Activated CD4-positive, alpha-beta T cell treated with anti-CD3 and anti-CD28 coated beads for 24 hours (primary cell): ENCODE measurements at places on chromosomes 11 and 22.

GRCh38 chr11:119285431-119285830 is 31.5 kb downstream of the MCAM start:
- DNase-seq = no peak

DNA sequence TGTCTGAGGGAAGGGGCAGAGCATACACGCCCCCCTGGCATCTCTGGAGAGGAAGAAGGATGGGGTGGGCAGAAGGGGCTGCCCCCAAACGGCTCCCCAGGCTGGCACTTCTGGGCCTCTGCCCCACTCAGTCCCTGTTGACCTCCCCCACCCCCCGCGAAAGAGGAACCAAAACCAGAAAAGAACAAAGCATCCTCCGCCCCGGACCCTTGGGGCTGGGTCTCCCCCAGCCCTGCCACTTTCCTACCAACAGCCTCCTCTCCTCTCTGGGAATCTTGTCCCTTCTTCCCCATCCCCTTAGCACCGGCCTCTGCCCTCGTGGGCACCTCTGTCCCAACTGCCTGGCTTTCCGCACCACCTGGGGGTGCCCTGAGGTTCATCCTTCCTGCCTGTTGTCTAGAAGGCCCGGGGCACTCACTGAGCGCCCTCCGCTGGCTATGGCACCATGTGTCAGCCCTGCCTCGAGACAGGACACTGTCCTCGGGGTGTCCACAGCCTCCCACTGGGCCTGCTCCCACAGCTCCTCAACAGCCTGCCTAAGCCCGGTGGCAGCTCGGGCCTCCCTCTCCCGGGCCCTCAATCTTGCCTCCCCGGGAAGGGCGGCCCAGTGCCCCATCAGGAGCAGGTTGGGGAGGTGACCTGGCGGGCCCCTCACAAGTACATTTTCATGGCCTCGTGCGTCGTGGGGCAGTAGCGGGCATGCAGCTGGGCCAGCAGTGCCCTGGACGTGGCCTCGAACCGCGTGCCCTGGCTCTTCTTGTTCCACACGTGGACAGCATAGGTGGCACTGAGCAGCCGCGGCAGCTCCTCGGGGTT is 28.2 kb downstream of the A4GALT start:
- no peak for DNase-seq

GRCh38 chr11:10091314-10092045 is 202.5 kb downstream of the SBF2 start:
- no peak for DNase-seq

DNA sequence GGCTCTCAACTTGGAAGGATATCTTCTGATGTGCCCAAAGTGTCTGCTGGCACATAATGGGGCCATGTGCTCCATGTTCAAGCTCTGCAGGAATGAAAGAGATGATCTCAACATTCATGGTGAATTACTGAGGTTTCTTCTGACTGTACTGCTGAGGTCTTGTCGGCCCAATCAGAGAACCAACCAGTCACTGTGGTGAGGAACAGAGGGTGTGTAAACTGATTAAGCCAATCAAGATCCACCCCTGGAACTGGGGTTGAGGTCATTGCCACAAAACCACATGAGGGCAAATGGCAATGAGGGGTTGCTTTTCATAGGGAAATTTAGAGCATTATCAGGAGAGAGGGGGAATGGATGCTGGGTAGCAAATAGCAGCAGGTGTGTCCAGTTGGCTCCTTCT is 152.3 kb upstream of the RAG2 start:
- no peak for DNase-seq

DNA sequence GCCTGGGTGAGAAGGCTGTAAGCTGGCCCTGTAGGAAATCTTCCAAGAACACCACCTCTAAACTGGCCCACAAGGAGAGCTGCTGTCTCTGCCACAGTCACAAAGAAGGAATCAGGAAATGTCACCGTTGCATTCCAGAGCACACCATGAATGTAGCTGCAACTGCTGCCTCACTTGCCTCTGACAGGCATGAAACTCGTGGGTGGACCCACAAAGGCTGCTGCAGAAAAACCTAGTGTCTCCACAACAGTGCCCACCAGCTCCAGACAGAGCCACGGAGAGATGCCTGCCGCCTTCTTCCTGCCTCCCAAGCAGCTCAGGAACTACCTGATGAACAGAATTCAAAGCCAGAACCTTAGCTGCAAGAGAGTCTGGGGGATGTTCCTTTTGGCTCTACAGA is 10.5 kb downstream of the DNAJB13 start:
- DNase-seq = no peak

DNA sequence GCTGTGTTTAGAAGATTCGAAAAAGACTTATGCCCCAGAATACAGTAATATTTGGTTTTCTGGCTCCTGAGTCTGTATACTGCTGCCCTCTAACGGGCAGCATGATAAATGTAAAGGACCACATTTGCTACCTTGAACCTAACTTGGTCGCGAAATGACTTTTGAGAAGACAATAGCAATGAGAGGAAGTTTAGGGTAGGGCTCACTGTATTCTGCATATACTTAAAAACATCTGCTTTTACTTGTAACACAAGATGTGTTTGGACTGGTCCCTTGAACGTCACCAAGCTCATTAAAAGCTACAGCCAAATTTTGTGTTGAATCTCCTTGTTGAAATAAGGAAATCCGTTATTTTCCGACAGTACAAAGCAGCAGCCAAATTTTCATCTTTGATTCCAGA is 309.1 kb downstream of the SWAP70 start:
- DNase-seq = no peak

- DNase-seq = no peak
Observed at GRCh38 chr11:32870676-32871075, 21.9 kb upstream of the QSER1 start.

- no peak for DNase-seq
Observed at GRCh38 chr11:75159151-75159953, 8.4 kb downstream of the SLCO2B1 start.

GRCh38 chr11:2865922-2866577 is 19.5 kb downstream of the CDKN1C start:
- DNase-seq = no peak

GRCh38 chr11:134483857-134484256 is 71.8 kb upstream of the B3GAT1 start:
- DNase-seq = no peak

- no peak for DNase-seq
Observed at GRCh38 chr11:4665424-4665823, 21.6 kb downstream of the OR51E1 start.

DNA sequence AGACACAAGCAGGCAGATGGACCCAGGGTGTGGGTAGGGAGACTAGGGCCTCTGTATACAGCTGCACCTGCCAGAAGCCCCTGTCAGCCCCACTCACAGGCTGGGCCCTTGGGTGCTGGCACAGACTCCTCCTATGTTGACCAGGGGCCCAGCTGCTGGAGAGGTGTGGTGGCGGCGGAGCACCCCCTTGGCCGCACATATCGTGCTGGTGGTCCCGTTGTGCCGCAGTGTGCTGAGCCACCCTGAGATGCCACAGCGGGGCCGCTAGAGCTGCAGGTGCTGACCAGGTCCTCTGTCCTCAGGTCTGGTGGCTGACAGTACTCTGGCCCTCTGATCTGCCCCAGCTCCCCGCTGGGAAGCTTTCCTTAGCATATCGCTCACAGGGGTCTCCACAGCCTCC is 30.2 kb upstream of the B3GAT1 start:
- no peak for DNase-seq

DNA sequence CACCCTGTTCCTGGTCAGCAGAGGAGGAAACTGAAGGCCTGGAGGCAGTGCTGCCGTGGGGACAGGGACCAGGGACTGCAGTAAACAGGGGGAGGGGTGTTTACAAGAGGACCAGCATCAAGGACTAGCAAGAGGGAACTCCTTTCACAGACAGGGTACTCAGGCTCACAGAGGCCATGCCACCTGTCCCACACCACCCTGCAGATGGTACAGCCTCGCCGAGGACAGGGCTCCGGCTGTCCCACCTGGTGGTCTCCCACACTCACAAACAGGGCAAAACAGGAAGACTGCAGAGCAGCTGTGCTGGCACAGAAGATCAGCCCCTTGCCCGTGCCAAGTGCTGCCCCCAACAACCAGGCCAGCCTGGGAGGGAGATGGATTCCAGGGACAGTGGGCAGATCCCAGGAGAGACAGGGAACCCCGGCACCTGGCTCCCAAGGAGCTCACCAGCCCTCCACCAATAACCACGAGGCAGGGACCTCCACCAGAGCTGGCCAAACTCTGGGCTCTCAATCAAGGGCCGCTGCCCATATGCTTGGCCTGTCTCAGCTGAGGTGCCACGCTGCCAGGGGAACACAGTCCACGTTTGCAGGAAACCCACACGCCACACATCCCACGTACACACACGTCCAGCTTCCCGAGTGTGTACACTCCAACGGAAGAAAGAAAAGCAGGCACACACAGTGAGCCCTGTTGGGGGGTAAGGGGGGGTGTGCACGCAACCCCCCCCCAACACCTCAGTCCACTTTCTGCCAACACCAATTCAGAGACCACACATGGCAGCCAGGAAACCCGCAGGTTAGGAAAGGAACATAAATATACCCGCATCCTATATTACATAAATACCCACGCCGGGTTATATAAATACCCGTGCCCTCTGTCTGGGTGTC is 2.1 kb downstream of the CSNK1E start:
- no peak for DNase-seq

- DNase-seq = no peak
Observed at GRCh38 chr11:47616726-47617416, 22.7 kb upstream of the C1QTNF4 start.

- no peak for DNase-seq
Observed at GRCh38 chr22:43447380-43447779, 35.6 kb downstream of the MPPED1 start.

DNA sequence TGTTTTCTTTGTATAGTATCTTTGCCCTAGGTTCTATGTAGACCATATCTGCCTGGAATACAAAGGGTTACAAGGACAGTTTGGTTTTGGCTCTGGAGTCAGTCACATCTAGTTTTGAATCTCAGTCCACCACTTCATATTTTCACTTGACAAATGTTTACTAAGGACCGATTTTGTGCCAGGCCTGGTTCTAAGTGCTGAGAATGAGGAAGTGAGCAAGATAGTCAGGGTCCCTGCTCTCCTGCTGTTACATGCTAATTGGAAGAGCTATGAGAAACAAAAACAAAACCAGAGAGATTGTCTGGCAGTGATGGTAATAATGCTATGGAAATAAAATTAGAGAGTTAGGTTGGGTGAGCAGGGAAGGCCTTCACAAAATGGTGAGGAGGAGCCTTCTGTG is 66.1 kb upstream of the ARHGAP20 start:
- no peak for DNase-seq

DNA sequence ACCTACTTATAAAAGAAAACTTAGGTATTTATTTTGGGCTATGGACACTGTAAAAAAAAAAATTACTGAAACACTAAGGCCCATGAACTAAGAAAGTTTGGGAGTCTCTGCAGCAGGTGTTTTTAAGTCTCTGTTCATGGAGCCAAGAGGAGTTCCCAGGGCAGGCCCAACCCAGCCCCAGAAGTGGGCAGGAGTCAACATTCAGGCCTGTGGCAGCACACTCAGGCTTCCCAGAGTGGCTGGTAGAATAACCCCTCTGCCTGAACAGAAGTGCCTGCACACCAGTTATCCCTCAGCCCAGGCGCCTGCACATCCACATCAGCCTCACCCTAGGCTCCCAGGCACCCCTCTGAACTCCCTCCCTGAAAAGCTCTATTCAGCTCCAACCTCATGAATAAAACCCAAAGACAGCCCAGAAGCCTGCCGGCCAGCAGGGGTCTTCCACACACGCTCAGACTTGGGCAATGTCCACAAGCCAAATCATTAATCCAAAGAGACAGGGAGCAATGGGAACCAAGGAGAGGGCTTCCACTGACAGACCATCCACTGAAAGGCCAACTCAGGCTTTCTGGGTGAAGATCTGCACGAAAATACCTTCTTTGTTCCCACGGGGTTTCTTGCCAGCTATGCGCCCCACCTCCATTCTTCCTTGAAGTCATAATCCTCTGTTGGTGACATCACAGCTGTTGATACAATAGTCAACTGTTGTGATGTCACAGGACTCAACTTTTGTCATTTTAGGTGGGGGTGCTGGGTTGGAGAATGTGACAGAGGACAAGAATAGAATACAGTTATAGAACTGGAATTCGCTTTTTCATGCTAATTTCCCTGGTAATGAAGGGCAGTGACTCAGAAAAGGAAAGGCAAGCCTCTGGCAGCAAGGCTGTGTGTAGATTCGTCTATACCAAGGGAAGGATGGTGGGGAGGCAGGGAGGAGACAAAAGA is 83.7 kb downstream of the RPL27A start:
- no peak for DNase-seq

GRCh38 chr22:30717331-30717921 is 22.8 kb downstream of the OSBP2 start:
- DNase-seq = no peak

GRCh38 chr11:71372693-71373657 is 75.2 kb downstream of the DHCR7 start:
- no peak for DNase-seq

DNA sequence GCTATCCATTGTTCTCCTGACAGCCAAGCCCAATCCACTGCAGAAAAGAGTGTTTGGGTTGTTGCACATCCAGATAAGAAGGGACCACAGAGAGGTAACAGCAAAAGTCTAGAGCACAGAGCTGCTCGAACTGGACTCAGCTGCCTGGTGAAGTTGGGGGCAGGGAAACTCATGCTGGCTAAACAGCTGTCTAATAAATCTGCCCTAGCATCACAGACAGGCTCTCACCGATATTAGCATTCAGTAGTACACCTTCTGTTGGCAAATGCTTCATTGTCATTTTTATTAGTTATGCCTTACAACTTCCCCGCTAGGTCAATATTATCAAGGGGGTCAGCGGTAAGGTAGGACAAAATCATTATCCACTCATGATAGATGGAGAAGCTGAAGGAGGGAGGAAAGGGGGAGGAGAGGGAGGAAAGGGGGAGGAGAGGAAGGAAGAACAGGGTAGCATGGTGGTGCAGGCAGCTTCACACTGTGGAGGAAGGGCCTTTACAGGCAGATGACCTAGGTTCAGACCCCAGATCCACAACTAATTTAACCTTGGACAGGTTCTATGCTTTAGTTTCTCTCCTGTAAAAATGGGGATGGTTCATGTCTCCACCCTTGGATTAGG is 102.7 kb downstream of the LARGE1 start:
- DNase-seq = no peak

DNA sequence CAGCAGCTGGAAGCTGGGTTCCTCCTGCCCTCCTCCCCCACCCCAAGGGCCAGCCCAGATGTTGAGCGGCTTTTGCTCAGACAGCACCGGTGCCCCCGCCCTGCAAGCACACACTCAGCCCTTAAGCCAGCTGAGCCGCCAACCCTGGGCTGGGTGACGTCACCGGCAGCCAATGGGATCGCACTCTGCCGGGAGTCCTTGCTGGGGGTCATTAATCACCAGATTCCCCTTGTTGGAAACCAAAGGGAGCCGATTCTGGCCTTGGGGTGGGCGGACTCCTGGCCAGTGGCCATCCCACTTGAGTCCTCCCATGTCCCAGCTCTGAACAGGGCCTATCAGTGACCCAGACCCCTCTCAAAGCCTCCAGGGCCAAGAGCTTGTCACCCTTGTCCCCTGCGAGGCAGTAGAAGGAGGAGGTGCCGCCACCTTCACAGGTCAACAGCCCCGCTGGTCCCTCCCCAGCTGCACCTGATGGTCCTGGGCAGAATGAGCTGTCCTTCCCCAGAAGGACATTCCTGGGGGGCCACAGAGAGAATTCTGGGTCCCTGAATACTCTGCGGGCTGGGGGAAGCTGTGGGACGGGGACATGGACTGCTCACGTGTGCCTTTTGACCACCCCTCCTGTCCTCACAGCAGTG is 7.4 kb downstream of the DUSP8 start:
- DNase-seq = no peak
